Naive thymus-derived CD8-positive, alpha-beta T cell (primary cell): ENCODE measurements at places on chromosomes 5 and 9. TPM values are rescaled to one million over a fixed set of nuclear protein-coding genes. Genes with fewer than 3 reads are reported as not detected.
A peak's percentile ranks its signal among the peaks of the same experiment; 100 is the strongest.

DNA sequence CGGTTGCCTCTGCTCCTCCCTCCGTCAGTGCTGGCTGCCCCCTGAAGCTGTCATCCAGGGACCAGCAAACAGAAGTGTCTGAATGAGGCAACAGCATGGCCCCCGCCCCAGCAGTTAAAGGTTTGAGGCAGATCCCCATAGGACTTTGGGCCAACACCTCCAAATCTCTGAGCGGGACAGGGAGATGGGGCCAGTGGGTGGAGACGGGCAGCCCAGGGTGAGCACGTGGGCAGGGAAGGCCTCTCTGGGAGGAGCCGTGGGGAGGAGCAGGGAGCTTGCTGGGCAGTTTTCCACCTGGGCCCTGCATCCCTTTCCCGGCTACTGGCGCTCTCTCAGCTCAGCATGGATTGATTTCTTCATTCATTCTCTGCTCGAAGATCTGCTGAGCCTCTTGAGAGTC, 39.1 kb upstream of the NOTCH1 start:
- H3K36me3 ChIP-seq = no peaks in the 10 kb centered on the region
- H3K27ac ChIP-seq = no peak overlapping the region
- peaks cover 22% of the 10 kb centered on the region for H3K4me1 ChIP-seq
- no peak for DNase-seq

- H3K36me3 ChIP-seq = no peaks in the 10 kb centered on the region
- peaks cover 9% of the 10 kb centered on the region for H3K4me1 ChIP-seq
- peak overlapping the region; percentile 39 for H3K27ac ChIP-seq
Observed at GRCh38 chr5:180093651-180094382, 22.3 kb upstream of the RNF130 start.

DNA sequence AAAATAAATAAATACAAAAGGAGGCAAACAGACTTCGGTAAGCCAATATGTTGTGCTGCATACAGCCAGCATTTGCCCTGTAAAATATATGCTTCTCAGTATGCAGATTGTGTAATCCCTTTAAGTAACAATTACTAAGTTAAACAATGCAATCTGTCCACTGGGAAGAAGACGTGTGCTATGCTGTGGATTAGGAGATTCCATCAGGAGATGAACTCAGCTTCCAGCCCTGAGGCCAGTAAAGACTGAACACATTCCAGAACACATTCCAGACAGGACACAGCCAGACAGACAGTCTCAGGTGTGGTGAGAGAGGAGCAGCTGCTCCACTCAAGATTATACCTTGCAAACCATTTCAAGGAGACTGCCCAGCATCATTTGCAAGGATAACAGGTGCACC, 97.8 kb downstream of the MPDZ start:
- H3K27ac ChIP-seq = no peak overlapping the region
- DNase-seq = no peak
- no peaks in the 10 kb centered on the region for H3K27me3 ChIP-seq
- no peak overlapping the region for H3K4me3 ChIP-seq

- DNase-seq = no peak
- H3K36me3 ChIP-seq = no peaks in the 10 kb centered on the region
- H3K4me1 ChIP-seq = no peaks in the 10 kb centered on the region
Observed at GRCh38 chr5:124064956-124065355, 553.0 kb downstream of the CSNK1G3 start.

DNA sequence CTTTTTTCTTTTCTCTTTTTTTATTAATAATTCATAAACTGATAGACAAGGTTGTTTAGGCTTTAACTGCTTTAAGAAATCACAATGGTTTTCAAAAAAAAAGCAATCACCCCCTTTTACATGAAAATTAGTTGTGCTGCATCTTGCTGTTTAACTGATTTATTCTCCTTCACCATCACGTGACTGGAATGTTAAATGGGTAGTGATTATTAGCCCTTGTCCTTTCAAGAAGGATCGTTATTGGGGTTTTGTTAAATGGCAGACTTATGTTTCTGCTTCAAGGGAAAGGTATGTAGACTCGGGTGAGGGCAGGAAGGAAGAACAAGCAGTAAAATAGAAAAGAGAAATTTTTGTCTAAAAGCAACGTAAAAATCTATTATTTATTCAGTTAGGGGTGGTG, 175.6 kb upstream of the TLE4 start:
- no peak overlapping the region for H3K4me3 ChIP-seq
- no peaks in the 10 kb centered on the region for H3K36me3 ChIP-seq
- no peak overlapping the region for H3K27ac ChIP-seq
- no peak for DNase-seq

Gene PDZD2
- 1.4 TPM for total RNA-seq

Gene CCNJL
- not detected for total RNA-seq

Gene LCN2
- not detected for total RNA-seq

Gene FAM221B
- not detected for total RNA-seq

Gene IGFBPL1
- not detected for total RNA-seq
